ENCODE measurements at places on chromosomes 2 and 18.

GRCh38 chr2:55618025-55618274 is 528 bp upstream of the PPP4R3B start:
- DNase-seq, result no peak

DNA sequence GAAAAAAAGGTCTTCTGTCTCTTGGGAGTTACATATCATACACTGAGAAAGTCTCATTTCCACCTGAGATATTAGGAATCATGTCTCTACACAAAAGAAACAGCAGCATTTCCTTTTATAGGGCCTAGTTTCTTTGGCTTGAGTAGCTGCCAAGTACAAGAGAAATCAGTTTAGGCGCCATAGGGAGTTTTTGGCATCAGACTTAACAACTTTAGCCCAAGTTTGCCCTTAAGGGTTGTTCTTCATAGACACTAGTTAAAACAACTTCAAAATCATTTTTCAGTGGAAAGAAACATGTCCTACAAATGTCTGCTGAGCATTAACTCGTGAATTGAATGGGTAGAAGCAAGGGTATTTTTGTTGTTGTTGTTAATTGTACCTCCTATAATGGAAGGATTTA is 587.0 kb upstream of the DSEL start:
- DNase-seq, result no peak

DNA sequence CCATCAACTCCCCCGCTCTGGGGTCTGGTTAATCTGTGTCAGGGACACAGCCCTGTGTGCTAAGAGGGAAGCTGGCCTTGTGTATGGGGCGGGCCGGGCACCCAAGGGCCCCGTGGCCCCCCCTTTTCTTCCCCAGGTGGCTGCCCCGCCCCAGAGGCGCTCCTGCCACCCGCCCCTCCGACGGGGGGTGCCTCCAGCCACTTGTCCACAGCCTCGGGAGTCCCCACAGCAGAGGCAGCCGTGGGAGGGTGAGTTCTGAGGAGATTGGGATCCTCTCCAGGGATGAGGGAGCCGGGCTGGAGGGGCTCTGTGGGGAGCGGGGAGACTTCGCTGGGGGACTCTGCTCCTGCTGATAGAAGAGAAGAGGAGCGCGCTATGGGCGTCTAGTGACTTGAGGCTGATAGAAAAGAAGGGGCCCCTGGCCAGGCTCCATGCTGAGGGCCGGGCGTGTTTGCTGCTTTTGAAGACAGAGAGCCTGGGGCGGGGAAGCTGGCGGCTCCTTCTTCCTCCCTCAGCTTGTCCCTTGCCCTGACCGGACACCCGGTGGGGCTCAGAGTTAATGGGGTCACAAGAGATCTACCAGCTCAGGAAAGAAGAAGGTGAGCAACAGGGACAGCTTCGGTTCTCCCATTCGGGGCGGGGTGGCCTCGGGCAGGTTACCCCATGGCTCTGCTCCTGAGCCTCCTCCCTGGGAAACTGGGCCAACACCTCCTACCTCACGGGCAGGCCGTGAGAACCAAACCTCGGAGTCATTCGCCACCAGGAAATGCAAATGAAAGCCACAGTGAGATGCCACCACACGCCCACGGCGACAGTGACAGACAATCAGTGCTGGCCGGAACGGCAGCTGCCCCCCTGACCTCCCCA is 89.4 kb upstream of the TAF1B start:
- no peak for DNase-seq

- peak; percentile 57 for DNase-seq
These were observed 36.9 kb upstream of the SLC14A1 start for GRCh38 chr18:45686891-45687611.

- DNase-seq, result no peak
These were observed 98.7 kb upstream of the SLC66A3 start for GRCh38 chr2:11056614-11057013.

DNA sequence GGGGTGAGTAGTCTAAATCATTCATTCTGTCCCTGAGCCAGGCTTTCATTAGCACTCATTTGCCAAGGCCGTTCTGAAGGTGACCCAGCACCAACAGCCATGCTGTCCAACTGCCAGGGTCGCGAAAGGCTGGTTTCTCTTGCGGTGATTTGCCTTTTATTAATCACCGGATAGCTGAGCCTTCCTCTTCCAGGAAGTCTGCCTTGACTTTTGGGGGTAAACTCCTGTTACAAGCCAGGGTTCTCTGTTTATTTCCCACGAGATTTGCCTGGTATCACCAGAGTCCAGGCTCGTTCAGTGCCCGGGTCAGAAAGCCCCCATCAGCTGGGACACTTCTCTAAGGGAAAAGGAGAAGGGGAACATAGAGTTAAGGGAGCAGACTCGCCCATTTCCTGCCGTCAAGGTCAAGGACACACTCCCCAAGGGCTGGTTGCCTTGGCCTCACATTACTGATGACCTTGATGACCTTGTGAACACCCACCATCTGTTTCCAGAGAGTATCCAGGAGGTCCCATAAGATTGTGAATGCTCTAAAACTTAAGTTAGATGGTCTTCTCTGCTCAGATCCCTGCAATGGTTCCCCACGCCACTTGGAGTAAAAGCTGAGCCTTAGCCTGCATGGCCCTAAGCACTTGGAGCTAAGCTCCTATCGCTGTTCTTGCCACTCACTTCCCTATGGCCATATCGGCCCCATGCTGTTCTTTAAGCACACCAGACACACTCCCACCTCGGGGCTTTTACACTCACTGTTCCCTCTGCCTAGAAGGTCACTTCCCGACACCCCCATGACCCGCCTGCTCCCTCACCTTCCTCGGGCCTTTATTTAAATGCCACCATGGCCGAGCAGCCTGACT is 118.0 kb upstream of the STPG4 start:
- no peak for DNase-seq

GRCh38 chr18:78123144-78123909 is 856.3 kb upstream of the SALL3 start:
- no peak for DNase-seq

DNA sequence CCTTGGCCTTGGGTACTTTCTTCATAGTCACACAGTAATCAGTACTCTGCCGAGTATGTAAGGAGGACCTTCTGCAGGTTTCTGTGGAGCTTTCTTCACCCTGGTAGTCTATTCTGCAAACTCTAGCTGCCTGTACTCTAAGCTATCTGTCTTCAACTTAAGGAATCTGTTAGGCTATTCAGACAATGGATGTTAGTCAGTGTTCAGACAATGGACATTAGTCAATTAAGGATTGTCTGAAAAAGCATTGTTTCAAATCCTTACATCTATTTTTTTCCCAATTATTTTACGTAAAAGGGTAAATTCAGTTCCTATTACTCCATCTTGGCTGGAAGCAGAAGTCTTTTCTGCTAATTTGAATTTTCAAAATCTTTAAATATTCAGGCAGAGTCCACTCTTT is 75.7 kb downstream of the WDR7 start:
- DNase-seq, result no peak

- DNase-seq, result no peak
These were observed 77.3 kb downstream of the KLHL14 start for GRCh38 chr18:32695534-32695933.

GRCh38 chr18:22172120-22172582 is 2.8 kb downstream of the GATA6 start:
- DNase-seq, result no peak

- DNase-seq, result no peak
These were observed 135.9 kb downstream of the ABCA12 start for GRCh38 chr2:215002500-215002899.

DNA sequence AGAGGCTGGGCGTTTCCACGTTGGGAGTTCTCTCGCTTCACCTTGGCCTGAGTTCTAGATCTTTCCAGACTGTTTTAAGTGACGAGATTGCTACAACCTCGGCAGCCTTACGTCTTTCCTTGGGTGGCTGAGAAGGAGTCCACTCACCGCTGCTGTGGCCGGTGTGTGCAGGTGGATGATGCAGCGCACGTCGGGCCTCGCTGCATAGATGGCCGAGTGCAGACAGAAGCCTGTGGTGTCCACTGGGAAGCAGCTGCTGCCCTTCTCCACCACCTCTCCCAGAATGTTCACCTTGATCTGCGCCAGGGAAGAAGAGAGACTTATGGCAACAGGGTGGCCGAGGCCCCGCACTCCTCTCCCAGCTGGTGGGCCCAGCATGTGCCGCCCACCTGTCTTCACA is 75.7 kb downstream of the ADD2 start:
- DNase-seq, result no peak

GRCh38 chr2:48112911-48113680 is 206.8 kb upstream of the FBXO11 start:
- no peak for DNase-seq

DNA sequence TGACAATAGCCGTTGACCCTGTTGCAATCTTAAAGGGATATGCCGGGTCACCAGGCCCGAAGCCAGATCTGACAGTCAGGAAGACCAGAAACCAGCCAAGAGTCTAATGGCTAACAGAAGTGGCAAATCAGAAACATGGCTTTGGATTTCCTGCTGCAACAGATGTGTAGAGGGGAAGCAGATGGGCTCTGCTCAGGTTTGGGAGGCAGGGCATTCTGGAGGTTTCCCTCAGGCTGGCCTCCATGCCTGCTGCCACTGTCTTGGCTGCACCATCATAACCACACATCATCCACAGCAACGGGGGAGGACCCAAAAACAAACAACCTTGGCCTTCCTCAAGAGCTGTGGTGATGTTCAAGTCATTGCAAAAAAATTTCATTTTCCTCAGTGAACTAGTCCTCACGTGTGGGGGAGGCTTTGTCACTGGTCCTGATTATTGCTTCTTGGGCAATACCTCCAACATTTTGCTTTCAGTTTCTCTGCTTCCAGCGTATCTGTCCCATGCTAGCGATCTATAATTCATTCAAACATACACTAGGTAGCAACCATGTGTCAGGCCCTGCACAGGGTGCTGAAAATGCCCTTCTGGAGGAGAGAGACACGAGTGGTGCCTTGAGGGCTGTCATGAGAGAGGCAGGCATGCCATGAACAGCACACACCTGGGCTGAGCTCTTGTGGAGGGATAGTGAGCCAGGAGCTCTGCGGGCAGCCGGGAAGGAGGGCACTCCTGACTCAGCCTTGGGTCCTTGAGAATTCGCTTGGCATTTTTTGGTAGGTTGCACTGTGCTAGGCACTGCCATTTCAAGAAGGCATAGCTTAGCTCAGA is 48.2 kb upstream of the LGALSL start:
- no peak for DNase-seq

GRCh38 chr2:119478188-119478977 is 45.9 kb downstream of the SCTR start:
- no peak for DNase-seq

DNA sequence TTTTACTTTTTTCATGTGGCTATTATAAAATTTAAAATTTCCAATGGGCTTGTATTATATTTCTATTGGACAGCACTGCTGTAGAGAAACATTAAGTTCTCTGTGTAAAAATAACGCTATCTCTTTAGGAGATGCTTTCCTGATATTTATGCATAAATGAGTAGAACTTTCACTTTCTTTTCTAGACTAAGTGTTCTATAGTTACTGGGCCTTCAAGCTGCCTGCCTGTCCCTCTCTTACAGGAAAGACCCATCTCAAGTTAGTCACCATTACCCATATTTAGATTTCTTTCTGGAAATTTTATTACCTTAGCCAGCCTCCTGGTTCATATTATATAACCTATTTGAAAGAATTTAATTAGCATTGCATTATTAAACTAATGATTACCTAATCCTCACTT is 4.8 kb downstream of the ITGA4 start:
- DNase-seq, result no peak

- DNase-seq, result no peak
These were observed 214.5 kb downstream of the TMEM182 start for GRCh38 chr2:102975996-102976975.

DNA sequence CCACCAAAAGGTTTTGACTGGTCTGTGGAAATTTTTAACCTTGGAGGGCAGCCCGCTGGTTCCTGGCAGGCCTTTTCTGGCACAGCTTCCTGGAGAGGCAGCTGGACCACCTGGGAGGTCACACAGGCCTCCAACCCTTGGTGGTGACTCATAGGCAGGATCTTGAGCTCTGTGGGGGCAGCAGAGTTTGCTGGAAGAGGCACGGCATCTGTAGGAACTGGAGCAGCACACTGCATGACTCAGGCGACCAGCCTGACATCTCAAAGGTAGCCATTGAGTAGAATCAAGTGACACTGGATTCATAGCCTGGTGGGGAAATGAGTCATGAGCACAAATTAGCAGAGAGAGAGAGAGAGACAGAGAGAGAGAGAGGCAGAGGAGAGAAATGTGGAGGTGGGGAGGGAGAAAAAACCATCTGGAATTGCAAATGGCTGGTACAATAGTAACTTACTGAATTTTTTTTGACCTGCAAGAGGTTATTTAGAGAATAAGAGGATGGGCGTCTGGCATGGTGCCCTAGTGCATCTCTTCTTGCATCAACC is 57.4 kb downstream of the TRPM8 start:
- DNase-seq, result no peak

GRCh38 chr2:176068419-176068832 is 15.3 kb downstream of the EVX2 start:
- no peak for DNase-seq

DNA sequence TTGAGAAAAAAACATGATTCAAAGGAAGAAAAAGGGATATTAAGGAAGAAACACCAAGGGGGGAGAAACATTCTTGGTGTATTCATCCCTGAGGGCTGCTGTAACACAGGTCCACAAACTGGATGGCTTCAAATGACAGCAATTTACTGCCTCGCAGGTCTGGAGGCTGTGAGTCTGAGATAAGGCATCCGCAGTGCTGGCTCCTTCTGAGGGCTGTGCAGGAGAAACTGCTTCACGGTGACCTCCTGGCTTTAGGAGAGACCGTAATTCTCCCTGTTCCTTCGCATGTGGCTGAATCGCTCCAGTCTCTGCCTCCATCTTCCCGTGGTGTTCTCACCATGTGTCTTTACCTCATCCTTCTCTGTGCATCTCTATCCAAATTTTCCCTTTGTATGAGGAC is 490.7 kb downstream of the EIPR1 start:
- no peak for DNase-seq

GRCh38 chr2:127208313-127208712 is 11.8 kb downstream of the CYP27C1 start:
- no peak for DNase-seq

GRCh38 chr2:192196421-192197194 is 1.9 kb upstream of the TMEFF2 start:
- no peak for DNase-seq
